ENCODE measurements at places on chromosomes 1 and 21.

DNA sequence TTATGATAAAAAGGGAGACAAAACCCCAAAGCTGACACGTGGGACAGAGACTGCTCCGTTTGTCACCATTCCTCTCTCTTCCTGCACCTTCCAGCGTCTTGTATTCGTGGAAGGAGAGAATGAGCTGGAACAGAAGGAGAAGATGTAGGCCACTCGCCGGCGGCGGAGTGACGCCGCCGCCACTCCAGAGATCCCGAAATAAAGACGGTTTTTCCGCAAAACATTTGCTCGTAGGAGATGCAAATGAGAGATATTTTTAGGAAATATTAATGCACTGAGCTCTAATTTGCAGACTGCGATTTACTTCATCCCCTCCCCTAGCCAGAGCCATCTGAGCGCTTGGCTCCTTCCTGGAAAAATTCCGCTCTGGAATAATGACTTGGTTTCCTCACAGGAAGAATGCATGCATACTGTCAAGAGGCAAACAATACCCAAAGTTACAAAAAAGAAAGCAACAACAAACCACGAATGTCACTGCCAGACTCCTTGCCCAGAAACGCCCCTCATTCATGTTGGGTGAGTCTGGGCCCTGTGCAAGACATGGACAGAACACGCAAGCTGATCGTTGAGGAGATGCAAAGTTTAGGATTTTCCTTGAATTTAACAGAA, 18.0 kb upstream of the ADARB1 start:
- no peak for DNase-seq

- no peak for DNase-seq
Measured at GRCh38 chr1:47696737-47697441, 259.0 kb downstream of the FOXD2 start.

GRCh38 chr1:235067396-235068157, 61.1 kb downstream of the TOMM20 start:
- DNase-seq = no peak

GRCh38 chr21:45615145-45615711, 28.3 kb upstream of the PCBP3 start:
- DNase-seq = peak; percentile 86

GRCh38 chr1:66050123-66050522, 257.4 kb downstream of the PDE4B start:
- DNase-seq = no peak

DNA sequence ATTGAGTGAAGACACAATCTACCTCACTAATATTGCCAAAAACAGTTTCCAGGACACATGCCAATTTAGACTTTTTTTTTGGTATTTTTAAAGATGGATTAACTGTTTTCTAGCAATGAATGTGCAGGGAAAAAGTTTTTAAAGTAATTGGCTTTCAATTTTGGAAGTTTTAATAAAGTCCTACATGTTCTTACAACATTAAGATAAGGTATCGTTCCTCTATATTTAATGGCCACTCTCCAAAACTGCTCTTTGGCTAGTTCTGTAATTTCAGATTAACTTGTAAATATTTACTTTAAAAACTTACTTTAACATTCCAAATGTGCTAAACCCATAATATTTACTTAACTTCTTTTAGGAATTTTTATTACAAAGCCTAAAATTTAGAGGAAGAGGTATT, 1332.2 kb upstream of the PRMT6 start:
- DNase-seq = no peak

GRCh38 chr1:94674876-94675275, 133.3 kb upstream of the F3 start:
- no peak for DNase-seq

DNA sequence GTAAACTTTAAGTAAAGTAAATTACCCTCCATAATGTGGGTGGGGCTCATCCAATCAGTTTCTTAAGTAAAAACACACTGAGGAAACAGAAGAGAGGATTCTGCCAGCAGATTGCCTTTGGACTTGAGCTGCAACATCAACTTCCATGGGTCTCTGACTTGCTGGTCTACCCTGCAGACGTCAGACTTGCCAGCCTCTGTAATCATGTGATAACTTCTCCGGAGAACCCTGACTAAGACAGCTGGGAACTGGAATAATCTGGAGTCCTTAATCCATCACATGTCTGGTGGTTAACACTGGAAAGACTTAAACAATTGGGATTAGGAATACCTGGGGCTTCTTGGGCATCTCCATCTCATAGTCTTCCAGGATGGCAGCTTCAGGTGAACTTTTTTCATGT, 13.2 kb upstream of the CEP350 start:
- no peak for DNase-seq

GRCh38 chr1:236472850-236473788, 50.7 kb upstream of the LGALS8 start:
- DNase-seq = no peak

GRCh38 chr1:230246551-230246950, 179.5 kb downstream of the GALNT2 start:
- no peak for DNase-seq

- no peak for DNase-seq
Measured at GRCh38 chr1:57530206-57530910, 106.5 kb upstream of the DAB1 start.

DNA sequence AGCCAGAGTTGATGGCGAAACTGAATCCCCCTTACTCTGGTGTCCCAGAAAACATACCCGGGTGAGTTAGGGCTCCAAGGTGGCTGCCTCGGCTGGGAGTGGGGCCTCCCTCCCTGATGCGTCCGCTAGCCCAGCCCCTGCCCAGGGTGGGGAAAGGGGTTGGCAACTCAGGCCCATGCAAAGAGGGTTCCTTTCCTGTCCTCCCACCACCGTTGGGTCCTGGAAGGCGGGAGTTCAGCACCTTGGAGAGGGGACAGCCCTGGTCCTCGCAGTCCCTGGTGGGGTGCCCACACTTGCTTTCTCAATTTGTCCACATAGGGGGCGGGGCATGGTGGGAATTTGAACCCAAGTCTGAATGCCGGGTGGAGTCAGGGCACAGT, 6.1 kb downstream of the SRM start:
- DNase-seq = no peak

GRCh38 chr1:18761948-18762840, 97.3 kb downstream of the TAS1R2 start:
- no peak for DNase-seq

GRCh38 chr1:41239988-41240610, 2.0 kb downstream of the SCMH1 start:
- no peak for DNase-seq

DNA sequence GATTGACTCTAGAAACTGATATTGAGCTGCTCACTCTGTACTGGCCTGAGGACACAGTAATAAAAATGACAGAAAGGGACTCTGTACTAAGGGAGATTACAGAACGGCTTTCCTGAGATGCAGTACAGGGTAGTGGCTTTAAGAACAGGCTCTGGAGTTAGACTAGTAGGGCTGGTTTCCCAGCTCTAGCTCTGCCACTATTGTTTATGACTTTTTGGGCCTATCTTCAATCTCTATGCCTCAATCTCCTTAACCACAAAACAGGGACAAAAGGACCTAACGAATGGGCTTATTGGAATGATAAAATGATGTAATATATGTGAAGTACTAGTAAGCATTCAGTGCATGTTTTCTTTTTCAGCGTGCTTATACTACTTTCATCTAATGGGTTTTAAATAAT, 1.4 kb downstream of the DEPDC1 start:
- DNase-seq = no peak

DNA sequence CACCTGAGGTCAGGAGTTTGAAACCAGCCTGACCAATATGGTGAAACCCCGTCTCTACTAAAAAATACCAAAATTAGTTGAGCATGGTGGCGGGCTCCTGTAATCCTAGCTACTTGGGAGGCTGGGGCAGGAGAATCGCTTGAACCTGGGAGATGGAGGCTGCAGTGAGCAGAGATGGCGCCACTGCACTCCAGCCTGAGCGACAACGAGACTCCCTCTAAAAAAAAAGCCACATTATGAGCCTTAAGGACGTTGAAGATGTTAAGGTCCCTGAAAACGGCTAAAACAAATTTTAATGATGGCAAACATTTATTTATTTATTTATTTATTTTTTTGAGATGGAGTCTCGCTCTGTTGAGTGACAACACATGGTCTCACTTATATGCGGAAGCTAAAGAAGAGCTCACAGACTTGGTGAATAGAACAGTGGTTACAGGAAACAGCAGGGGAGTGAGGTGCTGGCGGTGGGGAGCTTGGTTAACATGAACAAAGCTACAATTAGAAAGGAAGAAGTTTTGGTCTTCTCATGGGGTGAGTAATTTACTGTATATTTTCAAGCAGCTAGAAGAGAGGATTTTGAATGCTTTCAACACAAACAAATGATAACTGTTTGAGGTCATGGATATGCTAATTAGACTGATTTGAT, 47.1 kb downstream of the TCP10L start:
- no peak for DNase-seq

DNA sequence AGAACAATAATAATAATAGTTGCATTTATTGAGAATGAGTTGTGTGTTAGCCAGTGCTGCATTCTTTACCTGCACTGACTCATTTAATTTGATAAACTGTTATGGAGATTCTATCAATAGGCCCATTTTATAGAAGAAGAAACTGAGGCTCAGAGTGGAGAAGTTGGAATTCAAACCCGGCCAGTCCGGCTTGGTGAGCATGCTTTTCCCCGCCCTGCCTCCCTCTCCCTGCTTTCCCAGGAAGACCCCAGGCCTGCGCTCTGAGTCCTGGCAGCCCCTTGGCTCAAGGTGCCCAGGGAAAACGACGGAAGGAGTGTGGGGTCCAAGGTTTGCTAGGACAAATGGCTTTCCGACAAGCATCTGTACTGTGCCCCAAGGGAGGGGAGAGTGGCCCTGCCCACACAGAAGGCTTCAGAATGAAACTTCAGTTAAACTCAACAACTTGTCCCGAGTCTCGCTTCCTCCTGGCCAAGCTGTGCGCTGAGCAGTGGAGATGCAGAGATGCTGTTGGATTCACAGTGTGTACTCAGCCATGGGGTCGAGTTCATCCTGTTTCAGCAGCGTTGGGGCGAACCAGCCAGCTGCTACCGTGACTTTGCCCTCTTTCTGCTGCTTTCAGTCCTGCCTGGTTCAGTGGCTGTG, 23.3 kb upstream of the PADI6 start:
- DNase-seq = no peak

DNA sequence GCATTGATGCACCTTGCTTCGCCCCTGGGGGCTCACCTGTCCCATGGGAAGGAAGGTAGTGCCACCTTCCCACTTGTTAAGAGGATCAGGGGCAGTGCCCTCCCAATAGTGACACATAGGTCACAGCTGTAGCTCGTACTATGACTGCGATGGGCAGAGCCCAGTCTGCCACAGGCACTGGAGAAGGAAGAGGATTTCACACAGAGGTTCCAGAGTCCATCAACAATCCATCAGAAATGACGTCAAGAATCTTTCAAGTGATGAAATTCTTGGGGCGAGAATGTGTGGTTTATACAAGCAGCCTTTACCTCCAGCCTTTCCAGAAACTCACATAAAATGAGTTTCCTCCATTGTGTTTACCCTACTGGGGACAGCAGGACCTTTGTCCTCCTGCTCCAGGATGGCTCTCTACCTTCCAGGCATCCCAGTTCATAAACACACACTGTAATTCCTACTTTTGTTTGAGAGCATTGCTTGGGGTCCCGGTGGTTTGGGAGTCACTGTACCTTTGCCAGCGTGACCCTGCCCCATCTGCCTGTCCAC, 260.6 kb upstream of the VAMP3 start:
- no peak for DNase-seq

DNA sequence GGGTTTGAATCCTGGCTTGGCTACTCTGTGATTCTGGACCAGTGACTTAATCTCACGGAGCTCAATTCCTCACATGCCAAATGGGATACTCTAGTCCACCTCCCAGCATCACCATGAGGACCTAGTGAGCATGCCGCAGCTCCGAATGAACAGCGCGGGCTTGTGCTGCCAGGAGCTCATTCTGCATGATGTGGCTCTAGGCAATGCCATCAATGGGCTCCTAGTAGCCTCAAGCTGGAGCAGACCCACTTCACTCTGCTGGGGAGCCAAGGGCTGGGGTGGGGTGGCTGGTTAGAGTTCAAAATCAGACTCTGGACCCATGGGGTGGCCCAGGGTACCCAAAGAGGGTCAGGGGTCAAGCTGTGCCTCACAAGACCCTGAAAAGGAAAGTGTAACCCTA, 41.5 kb downstream of the CDK18 start:
- DNase-seq = no peak

- no peak for DNase-seq
Measured at GRCh38 chr1:21299780-21300395, 9.6 kb upstream of the ECE1 start.

- DNase-seq = no peak
Measured at GRCh38 chr1:164369698-164370365, 189.2 kb upstream of the PBX1 start.

DNA sequence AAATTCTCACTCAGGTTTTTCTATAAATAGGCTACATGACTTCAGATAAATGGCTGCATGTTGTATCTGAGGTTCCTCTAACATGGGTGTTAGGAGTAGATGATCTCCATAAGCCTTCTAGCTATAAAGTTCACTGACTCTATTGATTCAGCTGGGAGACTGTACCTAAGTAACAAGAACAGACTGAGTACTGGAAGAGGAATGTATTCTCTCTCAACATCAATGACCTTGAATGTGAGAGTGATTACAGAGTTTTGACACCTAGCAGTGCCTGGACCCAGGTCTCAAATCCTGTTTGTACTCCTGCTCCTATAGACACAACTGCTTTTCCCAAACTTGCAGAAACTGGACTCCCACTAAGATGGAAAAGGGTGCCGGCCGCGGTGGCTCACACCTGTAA, 8.6 kb upstream of the SLC19A2 start:
- DNase-seq = no peak

GRCh38 chr1:47809301-47810084, 187.7 kb downstream of the TRABD2B start:
- DNase-seq = no peak

- no peak for DNase-seq
Measured at GRCh38 chr1:103513711-103514110, 11.8 kb upstream of the RNPC3 start.

- DNase-seq = no peak
Measured at GRCh38 chr1:203448521-203449061, 27.0 kb upstream of the PRELP start.

DNA sequence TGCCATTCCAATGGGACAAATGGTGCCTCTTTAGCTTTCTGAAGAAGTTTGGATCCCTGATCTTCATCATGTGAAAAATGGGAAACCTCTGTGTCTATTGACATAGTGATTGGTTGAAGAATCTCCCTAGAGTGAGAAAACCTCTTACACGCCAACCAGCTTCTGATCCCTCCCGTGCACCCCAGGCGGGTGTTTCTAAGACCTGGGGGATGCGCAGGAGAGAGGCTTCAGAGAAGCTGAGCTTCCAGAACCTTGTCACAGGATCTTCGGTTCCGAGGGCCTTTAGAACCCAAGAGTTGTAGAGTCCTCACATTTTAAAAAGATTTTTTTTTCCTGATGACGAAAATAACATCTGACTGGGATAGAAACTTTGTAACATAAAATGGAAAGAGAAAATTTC, 11.3 kb downstream of the PODN start:
- no peak for DNase-seq

DNA sequence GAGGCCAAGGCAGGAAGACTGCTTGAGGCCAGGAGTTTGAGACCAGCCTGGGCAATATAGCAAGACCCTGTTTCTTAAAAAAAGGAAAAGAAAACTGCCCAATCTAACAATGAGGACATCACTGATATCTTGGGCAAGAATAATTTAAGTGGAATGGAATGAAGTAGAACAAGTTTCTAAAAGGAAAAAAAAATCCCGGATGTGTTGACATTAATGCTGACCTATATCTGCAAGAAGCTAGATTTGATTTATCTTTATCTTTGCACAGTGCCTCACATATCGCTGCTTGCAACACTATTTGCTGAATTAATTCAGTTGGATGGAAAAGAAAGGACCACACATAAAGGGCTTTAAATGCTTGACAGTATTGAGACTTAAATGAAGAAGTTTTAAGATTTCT, 27.8 kb downstream of the DIPK1A start:
- DNase-seq = no peak
